ENCODE measurements at places on chromosomes 11 and 22.
A peak's percentile ranks its signal among the peaks of the same experiment; 100 is the strongest.

GRCh38 chr11:117824571-117825537, at the start of gene FXYD2:
Gene FXYD2 (minus strand): TSS chr11:117824744. CDS start chr11:117824678, 66 bp downstream.
- peak; percentile 52 for DNase-seq

GRCh38 chr22:38267086-38267485, 5.7 kb downstream of the TMEM184B start:
- DNase-seq = no peak

GRCh38 chr22:22023581-22024137, 41.1 kb upstream of the TOP3B start:
- no peak for DNase-seq

DNA sequence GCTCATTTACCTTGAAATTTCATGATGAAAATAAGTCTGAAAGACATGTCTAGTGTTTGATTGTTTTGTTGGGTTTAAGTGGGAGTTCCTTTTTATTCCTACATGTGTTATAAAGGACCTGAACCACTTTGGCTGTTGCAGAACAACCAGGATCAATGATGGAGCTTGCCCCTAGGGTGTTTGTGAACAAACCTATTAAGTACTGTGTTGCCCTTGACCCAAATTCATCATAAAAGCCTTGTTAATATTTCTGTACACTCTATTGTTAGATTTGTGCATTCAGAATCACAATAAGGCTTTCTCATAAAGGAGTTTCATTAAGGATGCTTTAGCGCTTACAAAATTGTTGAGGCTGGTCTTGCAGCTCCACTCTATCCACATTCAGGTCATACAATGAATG, 452.6 kb downstream of the NELL1 start:
- no peak for DNase-seq

- DNase-seq = no peak
Observed at GRCh38 chr11:111944651-111945051, 7.5 kb downstream of the DIXDC1 start.

DNA sequence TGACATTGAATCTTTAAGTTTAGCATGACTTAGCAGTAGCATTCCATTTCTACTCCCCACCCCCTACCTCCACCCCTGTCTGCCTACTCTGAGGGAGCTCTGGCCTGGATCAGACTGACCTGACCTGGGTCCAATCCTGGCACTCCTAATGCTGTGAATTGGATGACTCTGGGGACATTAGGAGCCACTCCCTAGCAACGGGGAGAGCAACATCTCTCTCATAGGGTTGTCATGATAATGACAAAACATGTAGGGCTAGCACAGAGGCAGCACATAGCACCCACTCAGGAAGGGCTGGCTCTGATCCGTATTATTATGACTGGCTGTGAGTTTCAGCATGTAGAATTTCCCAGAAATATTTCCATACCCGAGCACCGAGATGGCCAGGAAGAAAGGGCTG, 40.5 kb downstream of the CABIN1 start:
- no peak for DNase-seq

All from NCI-H2029 treated with DMSO at 0.1 percent for 48 hours (cell line).